ENCODE measurements at places on chromosomes 5 and 9.

DNA sequence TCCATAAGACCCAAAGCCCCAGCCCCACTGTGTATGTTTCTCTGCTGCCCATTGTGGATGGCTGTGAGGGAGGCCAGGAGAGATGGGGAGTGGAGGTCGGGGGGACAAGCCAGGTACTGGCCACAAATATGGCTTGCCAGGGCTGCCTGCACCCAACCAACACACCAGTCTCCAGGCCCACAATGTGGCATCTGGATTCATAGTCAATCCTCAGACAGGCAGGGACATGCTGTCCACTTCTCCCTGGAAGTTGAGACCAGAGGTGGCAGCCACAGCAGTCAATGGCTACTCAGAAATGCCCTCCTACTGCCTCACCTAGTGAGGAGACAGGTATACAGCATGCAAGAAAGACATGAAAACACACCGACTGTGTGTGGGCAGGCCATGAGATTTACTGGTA is 61.2 kb upstream of the SLC25A51 start:
- no peak for DNase-seq

GRCh38 chr5:14450018-14450524 is 131.5 kb upstream of the OTULINL start:
- DNase-seq: no peak

- DNase-seq: no peak
Measured at GRCh38 chr5:170554521-170555267, 50.9 kb downstream of the KCNIP1 start.

- no peak for DNase-seq
Measured at GRCh38 chr5:74603376-74603775, 37.2 kb downstream of the ENC1 start.

DNA sequence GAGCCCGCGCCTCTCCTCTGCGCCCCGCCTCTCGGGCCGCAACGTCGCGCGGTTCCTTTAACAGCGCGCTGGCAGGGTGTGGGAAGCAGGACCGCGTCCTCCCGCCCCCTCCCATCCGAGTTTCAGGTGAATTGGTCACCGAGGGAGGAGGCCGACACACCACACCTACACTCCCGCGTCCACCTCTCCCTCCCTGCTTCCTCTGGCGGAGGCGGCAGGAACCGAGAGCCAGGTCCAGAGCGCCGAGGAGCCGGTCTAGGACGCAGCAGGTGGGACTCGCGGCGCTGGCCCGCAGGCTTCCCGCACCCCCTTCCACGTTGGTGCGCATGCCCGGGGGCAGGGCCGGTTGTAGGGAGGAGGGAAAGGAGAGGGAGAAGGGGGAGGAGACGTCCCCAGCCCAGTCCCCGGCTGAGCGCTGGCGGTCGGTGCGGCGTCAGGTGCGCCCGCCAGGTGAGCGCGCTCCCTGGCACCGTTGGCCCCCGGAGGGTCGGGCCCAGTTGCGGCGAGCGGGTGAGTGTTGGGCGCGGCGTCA is at the start of gene OCLN:
Gene OCLN, plus strand, starts transcription at position 400 of the 532 bp plus-strand sequence. CDS start 11,455 bp downstream, outside the sequence.
- DNase-seq: no peak

DNA sequence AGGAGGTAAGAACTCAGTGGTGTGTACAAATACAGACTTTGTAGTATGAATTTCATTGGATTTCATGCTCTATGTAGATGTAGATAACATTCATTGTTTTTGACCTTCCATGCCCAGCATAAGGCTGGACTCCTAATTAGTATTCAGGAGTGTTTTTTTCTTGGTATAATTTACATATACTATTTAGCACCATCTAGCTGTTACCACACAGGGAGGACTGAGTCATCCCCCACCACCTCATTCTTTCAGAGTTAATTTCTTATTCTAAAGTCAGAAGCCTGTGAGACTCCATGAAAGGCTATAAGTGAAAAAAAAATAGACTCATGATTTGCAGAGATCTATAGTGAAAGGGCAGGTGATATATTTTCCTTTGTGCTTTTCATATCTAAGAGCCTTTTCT is 555.0 kb downstream of the PRR16 start:
- no peak for DNase-seq

Data from CD4-positive, alpha-beta memory T cell (primary cell).